Natural killer cell (primary cell): ENCODE measurements at places on chromosomes 7 and 10. TPM values are rescaled to one million over a fixed set of nuclear protein-coding genes. Genes with fewer than 3 reads are reported as not detected.

The CARD11 gene
- total RNA-seq, result 233 TPM

The BTBD16 gene
- not detected for total RNA-seq

The HMX2 gene
- not detected for total RNA-seq

The MSANTD7 gene
- total RNA-seq, result 24.0 TPM

The PARG gene
- 35.2 TPM for total RNA-seq

The IDI2 gene
- total RNA-seq, result not detected

The FGF8 gene
- not detected for total RNA-seq

The SPACDR gene
- 4.1 TPM for total RNA-seq

The CPEB3 gene
- 5.4 TPM for total RNA-seq

The POM121L12 gene
- not detected for total RNA-seq

The TDRD1 gene
- total RNA-seq, result 0.08 TPM

The GPR15LG gene
- total RNA-seq, result not detected

The CUEDC2 gene
- total RNA-seq, result 43.0 TPM

The SH2D4B gene
- total RNA-seq, result 0.19 TPM

The OPN4 gene
- total RNA-seq, result not detected

The HOXA9 gene
- 0.39 TPM for total RNA-seq

The NAT16 gene
- total RNA-seq, result not detected

The MICU1 gene
- 29.4 TPM for total RNA-seq

The ADCYAP1R1 gene
- total RNA-seq, result not detected

The GIMAP7 gene
- total RNA-seq, result 67.6 TPM

The FGFR2 gene
- 5.6 TPM for total RNA-seq

The PILRA gene
- total RNA-seq, result 38.8 TPM

The ALOX5 gene
- total RNA-seq, result 8.6 TPM

The ASAH2 gene
- total RNA-seq, result 2.9 TPM

The MUC3A gene
- total RNA-seq, result not detected

The CCNY gene
- 74.3 TPM for total RNA-seq

The PAPOLB gene
- total RNA-seq, result 0.14 TPM

The UPK3B gene
- 3.3 TPM for total RNA-seq

The NYAP1 gene
- total RNA-seq, result 0.12 TPM

The TRIL gene
- not detected for total RNA-seq

The LYZL1 gene
- total RNA-seq, result not detected

The FFAR4 gene
- total RNA-seq, result not detected

The LRRC61 gene
- total RNA-seq, result 16.7 TPM

The STEAP4 gene
- total RNA-seq, result not detected

The SPDYE5 gene
- total RNA-seq, result not detected

The GIMAP5 gene
- 64.1 TPM for total RNA-seq

The SPOCK2 gene
- total RNA-seq, result 329 TPM

The BLNK gene
- total RNA-seq, result 4.0 TPM

The CASTOR2 gene
- 10.8 TPM for total RNA-seq

The AMZ1 gene
- 0.07 TPM for total RNA-seq

The LMOD2 gene
- total RNA-seq, result not detected

The PRRT4 gene
- total RNA-seq, result 0.42 TPM

The NUTM2A gene
- 1.7 TPM for total RNA-seq

The BLVRA gene
- total RNA-seq, result 19.8 TPM

The CCL24 gene
- not detected for total RNA-seq

The PRTFDC1 gene
- total RNA-seq, result 1.2 TPM

The DLX6 gene
- total RNA-seq, result not detected

The VENTX gene
- 4.1 TPM for total RNA-seq

The GTPBP10 gene
- total RNA-seq, result 15.2 TPM

The TFR2 gene
- total RNA-seq, result 13.8 TPM

The PSD gene
- 1.9 TPM for total RNA-seq
